Caco-2 (cell line): ENCODE measurements at places on chromosomes 11 and 22. TPM values are rescaled to one million over a fixed set of nuclear protein-coding genes. Genes with fewer than 3 reads are reported as not detected.
A peak's percentile ranks its signal among the peaks of the same experiment; 100 is the strongest.

- DNase-seq = no peak
Measured at GRCh38 chr11:33530815-33531214, 169.8 kb downstream of the C11orf91 start.

The GAL3ST1 gene
- 8.9 and 14.2 TPM in 2 replicates for total RNA-seq

GRCh38 chr11:34570584-34570983 lies 50.3 kb upstream of the EHF start:
- DNase-seq = no peak

- no peak for DNase-seq
Measured at GRCh38 chr11:95301474-95301873, 70.5 kb upstream of the SESN3 start.

DNA sequence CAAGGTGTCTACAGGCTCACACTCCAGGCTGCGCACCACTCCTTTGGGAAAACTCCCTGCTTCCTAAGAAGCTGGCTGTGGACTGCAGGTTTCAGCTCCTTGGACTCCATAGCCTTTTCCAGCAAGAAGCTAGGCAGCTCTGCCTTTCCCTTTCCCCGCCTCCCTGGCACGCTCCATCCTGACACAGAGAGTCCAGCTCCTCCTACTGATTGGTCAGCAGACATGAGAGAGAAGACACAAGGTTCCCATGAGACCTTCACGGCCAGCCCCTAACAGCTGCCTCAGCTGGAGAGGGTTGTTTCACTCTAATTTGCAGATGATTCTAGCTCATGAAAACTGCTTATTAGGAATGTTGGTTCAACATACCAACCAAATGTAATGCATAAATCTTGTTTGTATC lies 27.6 kb downstream of the TENM4 start:
- DNase-seq = peak; percentile 27

GRCh38 chr22:35711336-35711735 lies 6.3 kb upstream of the APOL5 start:
- no peak for DNase-seq

GRCh38 chr11:132112846-132113245 lies 742.4 kb downstream of the NTM start:
- DNase-seq = no peak

DNA sequence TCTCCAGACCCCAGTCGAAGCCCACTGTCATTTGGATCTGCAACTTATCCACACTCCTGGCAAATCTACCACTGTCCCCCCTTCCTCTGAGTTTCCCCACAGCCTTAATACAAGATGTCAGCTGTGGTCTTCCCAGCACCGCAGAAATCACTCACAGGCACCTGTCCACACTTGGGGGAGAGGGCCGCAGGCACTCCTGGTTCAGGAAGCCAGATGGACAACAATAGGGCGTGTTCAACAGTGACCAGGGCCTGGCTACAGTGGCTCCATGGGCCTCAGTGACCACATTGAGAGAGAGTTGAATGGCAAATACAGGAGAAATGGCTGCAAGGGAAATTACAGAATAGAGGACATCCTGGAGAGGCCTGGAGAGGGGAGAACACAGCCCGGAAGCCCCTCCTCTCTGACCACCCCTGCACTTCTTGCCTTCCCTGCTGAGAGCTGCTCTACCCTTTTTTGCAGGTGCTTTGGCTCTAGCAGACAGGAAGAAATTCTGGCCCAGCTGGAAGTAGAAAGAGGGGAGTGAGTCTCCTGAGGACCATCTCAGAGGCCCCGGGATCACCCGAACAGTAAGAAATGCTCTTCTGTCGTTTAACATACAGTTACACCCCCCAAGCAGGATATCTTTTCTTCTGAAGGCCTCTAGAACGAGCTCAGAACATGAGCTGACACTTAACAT lies 164.6 kb downstream of the FEZ1 start:
- DNase-seq = no peak

- no peak for DNase-seq
Measured at GRCh38 chr11:26847459-26847858, 125.6 kb upstream of the SLC5A12 start.

- no peak for DNase-seq
Measured at GRCh38 chr11:12693094-12693478, 18.9 kb downstream of the TEAD1 start.

DNA sequence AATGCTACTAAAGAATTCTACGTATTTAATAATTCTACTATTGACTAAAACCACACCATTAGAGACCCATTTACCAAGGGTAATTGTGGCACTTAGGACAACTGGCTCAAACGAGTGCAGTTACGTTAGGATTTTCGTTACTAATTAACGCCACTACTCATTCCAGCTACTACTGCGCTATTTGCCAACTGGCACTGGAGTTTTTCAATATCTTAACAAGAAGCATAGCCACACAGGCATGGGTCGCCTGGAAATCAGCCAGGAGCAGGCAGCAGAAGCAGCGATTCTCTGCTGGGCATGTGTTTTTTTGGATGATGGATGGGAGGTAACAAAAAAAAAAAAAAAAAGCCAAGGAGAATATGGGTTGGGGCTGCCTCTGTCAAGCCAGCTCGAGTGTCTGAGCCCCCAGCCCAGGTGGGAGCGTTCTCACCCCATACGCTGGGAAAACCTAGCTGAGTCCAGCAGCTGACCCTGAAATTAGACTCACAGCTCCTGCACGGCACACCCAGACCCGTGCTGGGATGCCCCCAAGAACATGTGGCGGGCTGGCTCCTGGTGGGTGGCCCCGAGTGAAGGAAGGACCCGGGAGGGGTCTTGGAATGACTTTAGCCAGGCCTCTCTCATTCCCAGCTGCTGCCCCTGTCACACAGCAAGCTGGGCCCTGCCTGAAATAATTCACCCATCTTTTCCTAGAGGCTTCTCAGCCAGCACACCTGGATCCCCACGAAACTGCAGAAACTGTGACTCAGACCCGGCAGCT lies 214.0 kb downstream of the BRD1 start:
- DNase-seq = no peak

The KCNJ1 gene
- not detected in 2 replicates for total RNA-seq

The PGA3 gene
- not detected in 2 replicates for total RNA-seq

- no peak for DNase-seq
Measured at GRCh38 chr22:43001271-43002201, 13.4 kb downstream of the PACSIN2 start.

- DNase-seq = no peak
Measured at GRCh38 chr11:104095791-104096190, 59.4 kb downstream of the DDI1 start.

GRCh38 chr11:47587039-47587716 lies 700 bp downstream of the FAM180B start:
- DNase-seq = no peak

GRCh38 chr11:76561245-76561644 lies 109.3 kb downstream of the LRRC32 start:
- no peak for DNase-seq

The OR4C45 gene
- total RNA-seq = not detected in 2 replicates

GRCh38 chr22:35313311-35314121 lies 13.8 kb downstream of the TOM1 start:
- peak; percentile 31 for DNase-seq

DNA sequence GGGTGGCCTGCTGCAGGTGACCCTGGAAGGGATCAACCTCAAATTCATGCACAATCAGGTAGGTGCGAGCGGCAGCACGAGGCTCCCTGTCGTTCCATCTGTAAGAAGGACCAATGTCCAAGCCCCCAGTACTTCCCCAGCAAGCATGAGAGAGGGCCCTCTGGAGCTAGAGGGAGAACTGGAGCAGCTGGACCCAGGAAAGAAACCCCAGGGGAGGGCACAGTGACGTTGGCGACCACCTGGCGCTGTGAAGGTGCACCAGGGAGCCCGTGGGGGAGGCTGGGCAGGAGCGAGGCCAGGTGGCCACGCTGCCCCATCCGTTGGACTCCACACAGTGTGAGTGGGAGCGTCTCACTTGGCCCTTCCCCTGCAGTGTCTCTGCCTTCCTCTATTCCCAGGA lies 28.0 kb downstream of the MYBPC3 start:
- DNase-seq = no peak

- DNase-seq = no peak
Measured at GRCh38 chr11:93143186-93143585, 54.6 kb downstream of the SLC36A4 start.

DNA sequence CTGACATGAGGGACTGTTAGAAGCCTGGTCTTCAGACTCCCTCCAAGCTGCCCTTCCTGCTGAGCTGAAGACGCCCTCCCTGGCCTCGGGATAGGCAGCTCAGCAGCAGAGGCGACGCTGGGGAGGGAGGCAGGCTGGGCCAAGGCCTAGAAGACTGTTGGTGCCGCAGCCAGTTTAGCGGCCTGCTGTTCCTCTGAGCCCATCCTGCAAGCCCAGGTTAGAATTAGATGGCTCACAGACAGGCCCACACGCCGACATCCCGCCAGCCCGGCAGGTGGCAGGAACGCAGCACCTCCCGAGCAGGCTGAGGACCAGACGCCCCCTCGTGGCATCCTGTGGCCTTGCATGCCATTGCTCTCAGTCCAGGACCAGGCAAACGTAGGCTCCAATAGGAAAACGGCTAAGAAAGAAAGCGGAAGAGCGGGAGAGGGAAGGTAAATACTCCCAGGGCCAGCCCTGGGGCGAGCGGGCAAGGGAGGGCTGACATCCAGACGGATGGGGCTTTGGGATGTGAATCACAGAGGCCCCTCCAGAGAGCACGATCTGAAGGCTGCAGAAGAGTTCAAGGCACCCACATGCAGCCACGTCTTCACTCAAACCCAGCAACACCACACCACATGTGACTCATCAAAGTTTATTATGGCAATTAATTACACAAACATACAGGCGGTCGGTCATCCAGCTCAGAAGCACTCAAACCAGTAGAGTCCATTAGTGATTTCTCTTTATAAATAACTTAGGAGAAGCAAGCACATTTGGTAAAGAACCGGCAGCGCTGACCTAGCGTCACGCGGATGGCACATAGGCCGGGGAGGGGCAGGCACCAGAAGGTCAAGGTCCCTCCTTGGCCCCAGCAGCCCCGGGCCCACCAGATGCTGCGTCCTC lies 27.6 kb downstream of the CD5 start:
- peak; percentile 90 for DNase-seq

DNA sequence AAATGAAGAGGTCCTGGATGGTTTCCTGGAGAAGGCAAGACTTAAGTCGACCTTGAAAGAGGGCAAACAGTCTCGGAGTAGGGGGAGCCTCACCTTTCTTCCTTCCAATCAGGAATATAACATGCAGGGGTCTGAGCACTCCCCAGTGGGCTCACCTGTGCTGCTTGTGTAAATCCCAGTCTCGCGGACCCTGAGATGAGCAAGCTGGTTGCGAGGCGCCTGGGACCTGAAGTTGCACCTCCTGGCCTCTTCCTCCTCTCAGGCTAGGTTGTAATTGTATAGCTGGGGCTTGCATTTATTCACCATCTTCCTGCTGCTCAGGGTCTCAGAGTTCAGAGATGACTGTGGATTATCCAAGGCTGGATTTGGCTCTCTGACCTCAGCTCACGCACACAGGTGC lies 7.5 kb upstream of the WBP2NL start:
- DNase-seq = no peak

The ALX4 gene
- 0.05 TPM in 1 of 2 replicates, not detected in the other for total RNA-seq

GRCh38 chr11:34313099-34313517 lies 44.7 kb downstream of the ABTB2 start:
- DNase-seq = peak; percentile 30

The STK33 gene
- 0.51 and 0.98 TPM in 2 replicates for total RNA-seq

- no peak for DNase-seq
Measured at GRCh38 chr11:101288392-101288791, 158.8 kb upstream of the PGR start.

The C1QTNF6 gene
- total RNA-seq = 7.4 and 7.7 TPM in 2 replicates

DNA sequence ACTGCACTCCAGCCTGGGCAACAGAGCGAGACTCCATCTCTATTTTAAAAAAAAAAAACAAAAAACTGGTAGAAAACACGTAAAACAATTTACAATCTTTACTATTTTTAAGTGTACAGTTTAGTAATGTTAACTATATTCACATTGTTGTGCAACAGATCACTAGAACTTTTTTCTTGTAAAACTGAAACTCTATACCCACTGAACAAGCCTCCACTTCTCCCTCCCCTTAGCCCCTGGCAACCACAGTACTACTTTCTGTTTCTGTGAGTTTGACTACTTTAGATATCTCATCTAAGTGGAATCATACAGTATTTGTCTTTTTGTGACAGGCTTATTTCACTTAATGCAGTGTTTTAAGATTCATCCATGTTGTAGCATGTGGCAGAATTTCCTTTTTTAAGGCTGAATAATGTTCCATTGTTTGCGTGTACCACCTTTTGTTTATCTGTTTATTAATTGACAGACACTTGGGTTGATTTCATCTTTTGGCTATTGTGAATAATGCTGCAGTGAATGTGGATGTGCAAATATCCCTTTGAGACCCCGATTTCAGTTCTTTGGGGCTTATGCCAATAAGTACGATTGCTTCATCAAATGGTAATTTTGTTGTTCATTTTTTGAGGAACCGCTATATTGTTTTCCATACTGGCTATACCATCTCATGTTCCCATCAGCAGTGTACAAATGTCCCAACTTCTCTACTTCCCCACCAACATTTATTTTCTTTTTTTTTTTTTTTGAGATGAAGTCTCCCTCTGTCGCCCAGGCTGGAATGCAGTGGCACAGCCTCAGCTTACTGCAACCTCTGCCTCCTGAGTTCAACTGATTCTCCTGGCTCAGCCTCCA lies 11.0 kb downstream of the DDB2 start:
- no peak for DNase-seq

GRCh38 chr11:75474240-75474639 lies 41.2 kb upstream of the KLHL35 start:
- no peak for DNase-seq

- peak; percentile 80 for DNase-seq
Measured at GRCh38 chr11:107018902-107019493, 722 bp upstream of the GUCY1A2 start.

The SMTNL1 gene
- 0.18 TPM in 1 of 2 replicates, not detected in the other for total RNA-seq

GRCh38 chr11:119850822-119851409 lies 121.9 kb upstream of the NECTIN1 start:
- no peak for DNase-seq

GRCh38 chr11:96063053-96063452 lies 139.1 kb upstream of the MTMR2 start:
- DNase-seq = no peak

The SLN gene
- not detected in 2 replicates for total RNA-seq

DNA sequence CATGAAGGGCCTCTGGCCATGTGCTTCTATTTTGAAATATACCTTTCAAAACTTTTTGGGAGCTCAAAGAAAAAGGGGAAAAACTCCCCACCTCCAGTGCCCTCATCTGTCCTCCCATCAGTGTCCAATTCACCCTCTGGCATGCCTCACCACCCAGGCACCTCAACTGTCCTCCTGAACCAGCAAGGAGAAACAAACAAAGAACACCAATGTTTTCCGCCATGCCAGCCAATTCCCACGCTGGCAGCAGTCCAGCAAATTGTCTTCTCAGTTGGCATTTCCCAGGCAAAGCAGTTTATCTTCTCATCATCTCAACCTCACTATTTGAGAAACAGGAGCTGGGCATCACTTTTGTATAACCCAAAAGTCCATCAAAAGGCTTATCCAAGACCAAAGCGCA lies 496.9 kb downstream of the SOX6 start:
- no peak for DNase-seq

DNA sequence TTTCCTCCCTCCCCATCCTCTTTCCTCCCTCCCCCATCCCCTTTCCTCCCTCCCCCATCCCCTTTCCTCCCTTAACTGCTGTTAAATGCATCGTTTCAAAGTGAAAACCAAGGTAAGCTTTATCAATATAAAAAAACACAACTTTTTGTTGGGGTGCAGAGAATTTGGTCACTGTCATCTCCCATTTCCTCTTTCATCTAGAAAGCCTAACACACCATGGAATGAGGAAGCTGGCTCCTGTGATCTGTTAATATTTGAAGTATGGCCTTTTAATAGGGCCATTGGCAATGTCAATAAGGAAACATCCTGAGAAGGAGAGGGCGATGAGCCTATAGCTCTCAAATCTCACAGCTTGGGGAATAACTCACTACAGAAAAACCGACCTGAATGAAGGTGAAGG lies 7.0 kb downstream of the EXPH5 start:
- DNase-seq = no peak

GRCh38 chr11:70547821-70548670 lies 149.7 kb downstream of the CTTN start:
- no peak for DNase-seq

The UBQLNL gene
- total RNA-seq = not detected in 2 replicates
